Stimulated activated CD8-positive, alpha-beta memory T cell treated with anti-CD3 and anti-CD28 coated beads, Interleukin-4, amount 100 ng/mL, for 4 hours (primary cell): ENCODE measurements at places on chromosomes 3 and 15.

DNA sequence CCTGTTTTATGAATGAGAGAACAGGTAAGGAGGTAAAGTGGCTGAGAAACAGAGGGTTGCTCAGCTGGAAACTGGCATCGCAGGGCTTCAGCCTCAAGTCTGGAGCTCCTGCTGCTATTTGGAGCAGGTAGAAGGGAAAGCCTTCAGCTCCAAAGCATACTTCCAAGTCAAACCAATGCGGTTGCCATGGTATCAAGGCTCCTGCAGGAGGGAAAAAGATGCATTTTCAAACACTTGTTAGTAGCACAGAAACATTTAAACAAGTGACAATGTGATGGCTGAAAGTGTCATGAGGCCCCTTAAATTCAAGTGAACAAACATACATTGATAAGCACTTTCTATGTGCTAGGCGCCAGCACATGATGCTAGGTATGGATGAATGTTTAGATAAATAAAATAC is 60.4 kb downstream of the RYR3 start:
- no peak for DNase-seq

GRCh38 chr3:2774481-2775249 is 335.5 kb downstream of the IL5RA start:
- DNase-seq, result no peak

DNA sequence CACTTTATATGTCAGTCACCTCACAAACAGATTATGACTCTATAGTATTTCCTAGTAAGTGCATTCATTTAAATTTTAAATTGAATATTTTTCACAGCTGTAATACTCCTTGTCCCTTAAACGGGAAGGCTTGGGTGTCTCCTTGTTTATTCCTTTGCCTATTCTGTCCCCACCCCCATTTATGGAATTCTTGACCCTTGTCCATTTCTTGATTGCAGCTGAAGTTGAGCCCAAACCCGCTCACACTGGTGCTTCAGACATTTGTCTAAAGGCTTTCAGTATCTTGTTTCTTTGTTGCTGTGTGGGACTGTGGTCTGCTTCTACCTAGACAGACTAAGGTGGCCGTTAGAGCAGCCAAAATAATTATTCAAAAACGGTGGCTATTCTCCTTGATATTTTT is 449.7 kb downstream of the FOXP1 start:
- DNase-seq, result no peak

DNA sequence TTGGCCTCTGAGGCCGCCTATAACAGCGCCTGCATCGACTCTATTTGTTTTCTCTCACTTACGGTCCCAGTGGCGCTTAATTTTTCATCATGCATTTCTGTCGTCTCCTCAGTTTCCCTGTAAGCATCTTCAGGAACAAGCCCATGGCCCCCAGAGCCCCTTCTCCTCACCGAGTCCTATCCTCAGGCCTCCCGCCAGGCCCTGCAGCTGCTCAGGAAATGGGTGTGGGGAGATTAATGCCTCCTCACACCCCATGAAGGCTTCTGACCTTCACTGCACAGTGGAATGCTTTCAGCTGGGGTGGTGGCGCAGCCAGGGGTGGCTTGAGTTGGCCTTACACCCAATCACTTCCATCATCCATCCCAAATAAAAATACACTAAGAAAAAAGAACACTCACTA is 260.4 kb downstream of the FAM43A start:
- DNase-seq, result no peak

GRCh38 chr3:129727707-129728106 is 121.2 kb upstream of the PLXND1 start:
- no peak for DNase-seq

DNA sequence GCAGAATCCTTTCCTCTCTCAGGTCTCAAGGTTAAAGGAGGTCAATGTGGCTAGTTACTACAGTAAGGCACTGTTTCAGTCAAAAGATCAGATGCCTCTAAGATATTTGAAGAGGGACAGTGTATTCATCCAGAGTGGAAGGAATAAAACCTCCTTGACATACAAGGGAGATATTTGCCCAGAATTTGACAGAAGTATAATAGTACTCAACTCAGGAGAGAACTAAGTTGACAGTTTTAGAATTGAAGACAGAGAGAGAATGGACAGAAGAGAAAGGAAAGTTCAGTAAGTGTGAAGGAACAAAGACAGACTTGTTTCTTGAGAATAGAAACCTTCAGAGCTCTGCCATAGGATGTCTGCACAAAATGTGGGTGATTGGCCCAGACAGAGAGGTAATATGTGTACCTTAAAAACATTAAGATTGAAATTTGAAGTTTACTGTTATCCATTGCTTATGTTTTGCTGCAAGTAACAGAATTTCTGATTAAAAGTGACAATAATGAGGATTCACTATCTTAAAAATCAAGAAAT is 507.1 kb downstream of the IGSF11 start:
- DNase-seq, result no peak

- no peak for DNase-seq
These were observed 141.0 kb upstream of the MYRIP start for GRCh38 chr3:39668420-39668819.

DNA sequence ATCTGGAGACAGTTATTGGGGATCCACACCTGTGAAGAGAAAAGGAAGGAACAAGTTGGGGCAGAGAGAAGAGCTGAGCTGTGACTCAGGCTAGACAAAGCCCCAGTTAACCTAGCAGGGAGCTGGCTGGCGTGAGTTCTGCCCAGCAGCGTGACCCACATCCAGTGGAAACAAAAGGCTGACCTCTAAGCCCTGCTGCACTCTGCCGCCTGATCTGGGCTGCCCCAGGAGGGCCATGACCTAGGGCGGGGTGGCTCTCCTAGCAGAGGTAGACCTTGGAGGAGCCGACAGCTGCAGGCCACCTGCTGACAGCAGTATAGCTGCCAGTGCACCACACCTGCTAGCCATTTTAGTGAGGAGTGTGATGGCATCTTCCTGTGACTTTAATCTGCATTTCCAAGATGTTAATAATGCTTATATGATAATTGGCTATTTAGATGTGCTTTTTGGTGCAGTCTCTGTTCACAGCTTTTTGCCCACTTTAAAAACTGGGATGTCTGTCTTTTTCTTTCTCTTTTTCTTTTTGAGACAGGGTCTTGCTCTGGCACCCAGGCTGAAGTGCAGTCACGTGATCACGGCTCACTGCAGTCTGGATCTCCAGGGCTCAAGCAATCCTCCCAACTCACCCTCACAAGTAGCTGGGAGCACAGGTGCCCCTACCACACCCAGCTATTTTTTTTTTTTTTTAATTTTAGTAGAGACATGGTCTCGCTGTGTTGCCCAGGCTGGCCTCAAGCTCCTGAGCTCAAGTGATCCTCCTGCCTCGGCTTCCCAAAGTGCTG is 78.1 kb downstream of the LSM3 start:
- no peak for DNase-seq

DNA sequence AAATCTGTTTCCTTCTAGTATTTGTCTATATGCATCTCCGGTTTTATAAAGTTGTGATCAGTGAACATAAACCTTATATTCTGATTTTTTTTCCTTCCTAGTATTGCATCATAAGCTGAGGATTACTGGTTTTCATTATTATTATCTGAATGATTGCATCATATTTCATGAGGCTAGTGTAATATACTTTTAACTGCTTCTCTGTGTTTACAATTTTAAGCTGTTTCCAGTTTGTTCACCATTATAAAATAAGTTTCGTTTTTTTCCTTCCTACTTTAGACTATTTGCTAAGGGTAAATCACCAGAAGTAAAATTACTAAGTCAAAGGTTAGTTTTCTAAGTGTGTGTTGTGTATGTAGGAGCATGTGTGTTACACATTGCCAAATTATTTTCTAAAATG is 20.2 kb downstream of the SEMA6D start:
- no peak for DNase-seq

DNA sequence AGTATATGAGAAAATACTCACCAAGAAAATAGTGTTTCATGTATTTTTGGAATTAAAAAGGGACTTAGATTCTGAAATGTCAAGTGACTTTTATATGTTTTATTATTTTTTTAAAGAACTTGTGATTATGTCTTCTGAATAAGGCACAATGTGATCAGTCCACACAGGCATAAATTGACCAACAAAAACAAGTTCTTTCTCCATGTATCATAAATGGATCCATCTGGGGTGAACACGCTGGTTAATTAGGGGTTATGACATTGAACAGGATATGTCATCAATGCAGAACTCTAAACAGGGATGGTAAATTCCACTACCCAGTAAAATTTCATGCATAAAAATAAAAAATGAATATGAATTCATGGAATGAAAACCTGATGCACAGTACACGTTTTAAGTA is 31.3 kb upstream of the PIK3CA start:
- no peak for DNase-seq

DNA sequence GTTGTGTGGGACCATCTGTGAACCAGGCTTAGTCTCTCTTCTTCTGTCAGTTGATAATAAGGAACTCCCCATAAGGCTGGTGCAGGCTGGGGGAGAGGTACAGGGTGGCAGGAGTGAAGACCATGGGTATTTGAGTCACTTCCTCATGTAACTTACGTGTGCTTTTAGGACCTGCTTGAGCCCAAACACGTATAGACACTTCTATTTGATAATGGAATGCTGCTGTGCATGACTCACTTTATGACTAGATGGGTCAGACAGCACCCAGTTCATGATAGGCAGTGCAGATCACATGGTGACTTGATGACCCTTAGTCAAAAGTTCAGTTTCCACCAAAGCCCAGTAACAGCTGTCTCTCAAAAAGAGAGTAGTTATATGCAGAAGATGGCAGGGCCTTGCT is 490.9 kb downstream of the ZBBX start:
- DNase-seq, result no peak

- no peak for DNase-seq
These were observed 14.7 kb upstream of the KLF13 start for GRCh38 chr15:31311735-31312619.

GRCh38 chr3:196916221-196916620 is 26.1 kb downstream of the NCBP2 start:
- no peak for DNase-seq

GRCh38 chr15:41259546-41260189 is 28.6 kb downstream of the CHP1 start:
- DNase-seq, result no peak

- DNase-seq, result no peak
These were observed 24.0 kb upstream of the TRH start for GRCh38 chr3:129950318-129951046.

GRCh38 chr3:51720292-51721061 is 13.6 kb downstream of the GRM2 start:
- no peak for DNase-seq

GRCh38 chr15:42356851-42357250 is 2.5 kb upstream of the CAPN3 start:
- no peak for DNase-seq

GRCh38 chr3:178761024-178761423 is 224.8 kb downstream of the KCNMB2 start:
- DNase-seq, result no peak
